SJCRH30 (cell line): ENCODE measurements at places on chromosomes 12 and 14. TPM values are rescaled to one million over a fixed set of nuclear protein-coding genes. Genes with fewer than 3 reads are reported as not detected.

CBLN3 gene
- 0.05 and 0.12 TPM in 2 replicates for total RNA-seq

CABP1 gene
- 1.7 and 2.7 TPM in 2 replicates for total RNA-seq

DLGAP5 gene
- 81.7 and 92.0 TPM in 2 replicates for total RNA-seq

FSCB gene
- not detected in 2 replicates for total RNA-seq

- no peaks in the 10 kb centered on the region for H3K4me1 ChIP-seq
- H3K36me3 ChIP-seq: no peaks in the 10 kb centered on the region
- H3K27ac ChIP-seq: no peak overlapping the region
- H3K4me3 ChIP-seq: no peak overlapping the region
- H3K27me3 ChIP-seq: no peaks in the 10 kb centered on the region
These were observed 187.1 kb downstream of the ALG10 start for GRCh38 chr12:34209259-34209835.

DNA sequence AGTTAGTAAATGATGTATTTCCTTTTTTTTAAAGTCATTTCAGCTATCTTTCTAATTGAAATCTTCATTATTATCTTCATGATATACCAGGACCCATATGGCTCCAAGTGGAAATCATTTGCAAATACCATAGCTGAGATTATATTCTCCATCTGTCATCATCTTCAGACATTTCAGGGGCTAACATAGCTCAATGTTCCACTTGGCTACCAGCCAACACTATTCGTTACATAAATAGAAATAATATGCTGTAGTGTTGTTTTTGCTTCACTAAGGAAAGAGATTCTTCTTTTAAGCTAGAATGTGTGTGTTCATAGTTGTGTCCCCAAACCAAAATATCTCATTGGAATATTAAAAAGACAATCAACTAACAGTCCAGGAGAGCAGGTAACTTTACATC lies 225.1 kb downstream of the DIO2 start:
- no peaks in the 10 kb centered on the region for H3K27me3 ChIP-seq
- no peaks in the 10 kb centered on the region for H3K36me3 ChIP-seq
- H3K4me1 ChIP-seq: no peaks in the 10 kb centered on the region
- peak; percentile 3 for DNase-seq
- H3K27ac ChIP-seq: no peak overlapping the region

KIF26A gene
- total RNA-seq: 68.2 and 72.1 TPM in 2 replicates

MYF6 gene
- total RNA-seq: not detected in 2 replicates

DNA sequence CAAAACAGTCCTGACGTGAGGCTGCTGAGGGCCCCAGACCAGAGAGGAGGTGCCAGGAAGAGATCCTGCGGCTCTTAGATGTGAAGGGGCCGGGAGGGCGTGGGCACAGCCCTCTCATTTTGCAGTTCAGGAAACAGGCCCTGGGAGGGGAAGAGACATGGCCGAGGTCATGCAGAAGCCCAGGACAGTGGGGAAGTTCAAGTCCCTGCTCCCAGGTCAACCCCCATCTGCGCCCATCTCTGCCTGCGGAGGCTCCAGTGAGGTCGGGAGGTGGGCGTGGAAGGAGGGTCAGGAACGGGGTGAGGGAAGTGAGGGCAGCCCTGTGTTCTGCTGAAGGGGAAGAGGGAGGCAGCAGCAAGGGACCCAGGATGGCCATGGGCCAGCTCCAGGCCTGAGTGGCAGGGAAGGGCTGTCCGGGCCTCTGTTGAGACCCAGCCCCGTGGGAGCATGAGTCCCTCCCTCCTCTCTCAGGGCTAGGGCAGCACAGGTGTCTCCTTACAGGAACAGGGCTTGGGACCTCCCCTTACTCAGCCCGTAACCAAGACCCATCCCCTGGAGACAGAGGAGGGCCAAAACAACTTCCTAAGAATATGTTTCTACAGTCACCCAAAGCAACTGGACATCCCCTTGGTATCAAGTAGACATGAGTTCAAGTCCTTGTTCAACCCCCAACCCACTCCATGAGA lies 90.8 kb downstream of the LGMN start:
- H3K4me3 ChIP-seq: no peak overlapping the region
- H3K36me3 ChIP-seq: no peaks in the 10 kb centered on the region
- H3K4me1 ChIP-seq: no peaks in the 10 kb centered on the region

GRCh38 chr12:12294215-12295005 lies 27.6 kb upstream of the LRP6 start:
- no peak overlapping the region for H3K4me3 ChIP-seq
- DNase-seq: no peak
- H3K27me3 ChIP-seq: no peaks in the 10 kb centered on the region
- no peaks in the 10 kb centered on the region for H3K4me1 ChIP-seq
- H3K27ac ChIP-seq: no peak overlapping the region
- no peaks in the 10 kb centered on the region for H3K36me3 ChIP-seq

GRCh38 chr12:19227190-19227879 lies 97.8 kb downstream of the PLEKHA5 start:
- no peak overlapping the region for H3K4me3 ChIP-seq
- no peaks in the 10 kb centered on the region for H3K36me3 ChIP-seq
- no peaks in the 10 kb centered on the region for H3K27me3 ChIP-seq
- DNase-seq: no peak
- no peak overlapping the region for H3K27ac ChIP-seq
- peaks cover 4% of the 10 kb centered on the region; the same call in 1 of the 2 replicates for H3K4me1 ChIP-seq

LMNTD1 gene
- not detected in 2 replicates for total RNA-seq

DNA sequence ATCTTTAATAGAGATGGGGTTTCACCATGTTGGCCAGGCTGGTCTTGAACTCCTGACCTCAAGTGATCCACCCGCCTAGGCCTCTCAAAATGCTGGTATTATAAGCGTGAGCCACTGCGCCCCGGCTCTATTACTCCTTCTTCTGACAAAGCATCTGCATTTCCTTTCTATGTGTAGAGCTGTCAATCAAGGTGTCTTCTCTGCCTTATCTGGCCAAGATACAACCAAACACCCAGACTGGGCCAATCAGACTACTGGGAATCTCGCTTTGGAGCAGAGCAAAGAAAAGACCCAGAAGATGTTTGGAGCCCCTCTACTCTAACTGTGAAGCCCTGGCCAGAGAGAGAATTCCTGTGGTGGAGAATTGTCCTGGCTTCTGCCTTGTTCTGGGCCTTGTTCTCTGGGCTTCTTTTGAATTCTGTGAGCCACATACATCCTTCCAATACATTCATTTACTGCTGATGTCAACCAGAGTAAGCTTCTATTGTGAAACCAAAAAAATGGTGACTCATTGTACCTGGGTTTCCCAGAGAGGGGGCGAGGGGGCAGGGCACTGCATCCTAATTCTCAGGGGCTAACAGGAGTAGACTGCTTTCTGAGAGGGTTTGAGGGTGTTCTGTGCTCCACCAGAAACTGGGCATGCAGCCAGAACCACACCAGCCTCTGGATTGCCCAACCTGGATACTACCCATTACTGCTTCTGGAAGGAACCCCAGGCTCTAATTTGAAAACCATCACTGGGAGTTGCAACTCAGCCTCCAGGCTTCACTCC lies 18.8 kb upstream of the FLVCR2 start:
- no peaks in the 10 kb centered on the region for H3K36me3 ChIP-seq
- no peak overlapping the region for H3K4me3 ChIP-seq
- DNase-seq: no peak
- H3K4me1 ChIP-seq: no peaks in the 10 kb centered on the region
- H3K27ac ChIP-seq: no peak overlapping the region

GRCh38 chr14:50926851-50927386 lies 17.4 kb downstream of the PYGL start:
- peaks cover 3% of the 10 kb centered on the region; the same call in 1 of the 2 replicates for H3K4me1 ChIP-seq
- H3K36me3 ChIP-seq: no peaks in the 10 kb centered on the region
- no peak overlapping the region for H3K4me3 ChIP-seq
- H3K27me3 ChIP-seq: no peaks in the 10 kb centered on the region
- DNase-seq: no peak

GRCh38 chr12:50132505-50133135 lies 20.6 kb downstream of the COX14 start:
- H3K4me3 ChIP-seq: no peak overlapping the region
- H3K36me3 ChIP-seq: peaks cover 74% of the 10 kb centered on the region
- no peak overlapping the region for H3K27ac ChIP-seq
- H3K27me3 ChIP-seq: no peaks in the 10 kb centered on the region
- no peaks in the 10 kb centered on the region for H3K4me1 ChIP-seq

GRCh38 chr14:89915114-89915878 lies 39.2 kb downstream of the EFCAB11 start:
- no peak overlapping the region for H3K27ac ChIP-seq
- no peaks in the 10 kb centered on the region for H3K36me3 ChIP-seq
- DNase-seq: peak; percentile 83
- no peaks in the 10 kb centered on the region for H3K27me3 ChIP-seq

- DNase-seq: no peak
- peaks cover 19% of the 10 kb centered on the region; the same call in 1 of the 2 replicates for H3K27me3 ChIP-seq
- H3K4me3 ChIP-seq: no peak overlapping the region
- H3K4me1 ChIP-seq: no peaks in the 10 kb centered on the region
These were observed 454.9 kb downstream of the ATP23 start for GRCh38 chr12:58396239-58396638.

DNA sequence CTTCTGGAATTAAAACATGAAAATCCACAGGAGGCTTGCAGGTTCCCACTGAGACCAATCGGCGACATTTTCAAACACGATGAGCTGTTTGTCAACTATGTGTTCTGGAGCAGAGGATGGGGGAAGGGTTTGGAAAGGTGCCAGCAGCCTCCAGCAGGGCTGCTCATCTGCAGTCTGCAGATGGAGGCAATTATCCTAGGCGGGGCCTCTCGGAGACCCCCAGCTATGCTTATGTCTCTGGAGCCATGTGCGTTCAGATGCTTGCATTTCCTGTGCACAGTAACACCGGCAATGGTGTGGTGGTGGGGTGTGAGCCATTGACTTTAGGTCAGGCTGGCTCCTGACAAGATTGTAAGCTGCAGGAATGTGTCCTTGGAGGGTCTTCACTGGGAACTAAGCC lies 51.7 kb downstream of the RPH3A start:
- no peaks in the 10 kb centered on the region for H3K36me3 ChIP-seq
- H3K27me3 ChIP-seq: no peaks in the 10 kb centered on the region
- H3K4me1 ChIP-seq: no peaks in the 10 kb centered on the region
- no peak for DNase-seq
- H3K27ac ChIP-seq: no peak overlapping the region
- no peak overlapping the region for H3K4me3 ChIP-seq

DENR gene
- total RNA-seq: 77.2 and 82.5 TPM in 2 replicates

MARS1 gene
- total RNA-seq: 690 and 839 TPM in 2 replicates

KRT5 gene
- total RNA-seq: not detected in 2 replicates

GRCh38 chr12:10732066-10732465 lies 8.9 kb upstream of the YBX3 start:
- no peak overlapping the region for H3K27ac ChIP-seq
- no peak for DNase-seq
- H3K4me1 ChIP-seq: no peaks in the 10 kb centered on the region
- no peaks in the 10 kb centered on the region for H3K36me3 ChIP-seq

LACRT gene
- not detected in 2 replicates for total RNA-seq

SLC25A21 gene
- total RNA-seq: 0.45 and 1.0 TPM in 2 replicates

IFT81 gene
- 15.5 and 16.9 TPM in 2 replicates for total RNA-seq

DNA sequence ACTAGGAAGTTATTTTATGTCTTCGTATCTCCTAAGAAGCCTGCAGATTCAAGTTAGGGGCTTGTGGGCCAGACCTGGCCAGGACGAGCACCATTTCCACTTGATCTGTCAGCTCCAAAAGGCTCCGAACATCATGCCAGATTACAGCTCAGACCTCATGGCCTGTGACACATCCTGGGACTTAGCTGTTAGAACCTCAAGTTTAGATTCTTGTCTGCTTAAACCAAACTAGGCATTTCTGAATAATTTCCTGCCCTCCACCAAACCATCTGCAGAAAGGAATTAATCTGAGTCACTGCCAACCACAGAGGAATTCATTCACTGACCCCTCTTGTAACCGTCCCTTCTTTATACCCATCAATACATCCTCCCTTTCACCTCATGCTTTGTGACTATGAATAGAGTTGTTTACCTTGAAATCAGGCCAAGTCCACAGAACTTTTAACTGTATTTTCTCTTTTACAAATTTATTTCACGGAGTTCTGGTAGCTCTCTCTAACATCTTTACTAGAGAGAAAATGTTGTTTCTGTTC lies 120.3 kb downstream of the FBXL14 start:
- H3K27ac ChIP-seq: peak overlapping the region; percentile 79
- peaks cover 19% of the 10 kb centered on the region for H3K4me1 ChIP-seq
- peak overlapping the region; percentile 11 for H3K4me3 ChIP-seq
- no peaks in the 10 kb centered on the region for H3K27me3 ChIP-seq
- peak; percentile 76 for DNase-seq

- H3K27ac ChIP-seq: no peak overlapping the region
- no peak for DNase-seq
- no peak overlapping the region for H3K4me3 ChIP-seq
- H3K36me3 ChIP-seq: no peaks in the 10 kb centered on the region
These were observed 54.9 kb downstream of the OTOGL start for GRCh38 chr12:80154261-80154660.

GRCh38 chr12:44078273-44078672 lies 242.4 kb downstream of the TMEM117 start:
- no peak for DNase-seq
- no peaks in the 10 kb centered on the region for H3K36me3 ChIP-seq
- H3K4me1 ChIP-seq: no peaks in the 10 kb centered on the region
- H3K27me3 ChIP-seq: no peaks in the 10 kb centered on the region

DNA sequence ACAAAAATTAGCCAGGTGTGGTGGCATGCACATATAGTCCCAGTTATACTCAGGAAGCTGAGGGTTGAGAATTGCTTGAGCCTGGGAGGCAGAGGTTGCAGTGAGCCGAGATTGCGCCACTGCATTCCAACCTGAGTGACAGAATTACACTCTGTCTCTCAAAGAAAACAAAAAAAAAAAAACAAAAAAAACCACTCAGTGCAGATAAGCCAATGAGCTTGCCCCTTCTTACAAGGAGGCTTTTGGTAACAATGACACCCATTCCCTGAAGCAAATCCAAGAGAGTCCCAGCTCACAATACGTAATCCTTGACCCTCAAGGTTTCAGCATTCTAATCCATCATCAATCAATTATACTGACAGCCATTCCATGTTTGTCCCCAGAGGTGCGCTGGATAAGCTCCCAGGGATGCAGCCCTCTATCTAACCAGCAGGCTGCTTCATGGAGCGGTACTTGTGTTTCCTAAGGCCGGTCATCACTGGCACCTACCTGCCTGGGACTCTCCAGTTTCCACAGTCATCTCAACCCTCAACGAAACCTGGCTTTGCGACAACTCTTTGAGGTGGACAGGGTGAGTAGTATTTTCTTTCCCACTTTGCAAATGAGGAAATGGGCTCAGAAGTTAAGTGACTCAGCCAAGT lies 12.4 kb downstream of the GCN1 start:
- no peak overlapping the region for H3K27ac ChIP-seq
- H3K4me1 ChIP-seq: no peaks in the 10 kb centered on the region
- H3K4me3 ChIP-seq: no peak overlapping the region
- no peaks in the 10 kb centered on the region for H3K27me3 ChIP-seq

CIROP gene
- not detected in 2 replicates for total RNA-seq

NOVA1 gene
- 5.5 and 6.7 TPM in 2 replicates for total RNA-seq

- H3K27ac ChIP-seq: no peak overlapping the region
- no peaks in the 10 kb centered on the region for H3K4me1 ChIP-seq
- no peaks in the 10 kb centered on the region for H3K36me3 ChIP-seq
These were observed 587.4 kb downstream of the GALC start for GRCh38 chr14:87405563-87405962.

GPX2 gene
- not detected in 2 replicates for total RNA-seq
